NCI-H1105 (cell line): ENCODE measurements at places on chromosomes 13 and 19.

GRCh38 chr19:17183858-17184321 is 31.3 kb upstream of the USE1 start:
- DNase-seq = no peak

GRCh38 chr19:18675779-18676178 is 7.7 kb upstream of the CRTC1 start:
- no peak for DNase-seq

GRCh38 chr19:53596056-53596455 is 35.7 kb upstream of the DPRX start:
- no peak for DNase-seq

DNA sequence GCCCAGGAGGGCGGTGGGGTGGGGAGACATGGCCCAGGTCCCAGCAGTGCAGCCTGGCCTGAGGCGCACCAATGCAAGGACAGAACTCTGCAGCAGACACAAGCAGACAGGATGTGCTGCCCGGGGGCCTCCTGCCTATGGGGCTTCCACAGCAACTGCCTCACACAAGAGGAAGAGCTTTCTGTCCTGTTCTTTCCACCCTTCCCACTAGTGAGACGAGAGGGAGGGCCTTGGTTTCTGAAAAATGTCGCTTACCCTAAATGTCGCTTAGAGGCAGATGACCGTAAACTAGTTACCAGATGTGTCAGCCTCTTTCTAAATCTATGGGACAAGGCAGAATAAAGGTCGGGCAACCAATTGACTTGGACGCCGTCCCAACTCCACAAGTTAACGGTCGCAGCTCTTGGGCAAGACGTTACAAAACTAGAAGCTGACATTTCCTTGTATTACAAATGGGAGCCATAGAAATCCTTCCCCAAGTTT is at the start of gene LAIR1:
Gene LAIR1 (minus strand): TSS at position 157 of the 483 bp plus-strand sequence. CDS start 127 bp downstream, at position 30.
- no peak for DNase-seq

GRCh38 chr13:114000151-114001040 is 26.5 kb upstream of the C13orf46 start:
- DNase-seq = no peak

- DNase-seq = peak; percentile 77
These were observed at the start of gene ZNF606 for GRCh38 chr19:58002384-58003173. Gene ZNF606 (minus strand): TSS chr19:58002820. CDS start chr19:58001319, 1,501 bp downstream.

DNA sequence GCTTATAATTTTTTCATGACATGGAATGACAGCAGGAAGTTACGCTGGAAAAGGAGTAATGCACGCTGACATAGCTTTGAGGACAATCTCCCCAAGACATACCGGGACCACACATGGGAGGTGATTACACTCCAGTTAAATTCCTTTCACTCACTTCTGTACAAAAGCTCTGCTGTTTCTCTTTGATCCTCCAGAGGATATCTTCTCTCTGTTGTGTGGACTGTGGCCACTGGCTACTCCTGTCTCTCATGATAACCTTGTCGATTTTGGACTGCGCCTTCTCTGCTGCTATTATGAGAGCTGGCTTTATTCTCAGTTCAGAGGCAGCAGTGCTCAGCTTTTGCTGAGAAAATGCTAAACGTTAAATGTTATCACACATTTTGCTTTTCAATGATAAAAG is 464.6 kb downstream of the FGF9 start:
- DNase-seq = no peak

- no peak for DNase-seq
These were observed 4.6 kb downstream of the CADM4 start for GRCh38 chr19:43634872-43635560.

DNA sequence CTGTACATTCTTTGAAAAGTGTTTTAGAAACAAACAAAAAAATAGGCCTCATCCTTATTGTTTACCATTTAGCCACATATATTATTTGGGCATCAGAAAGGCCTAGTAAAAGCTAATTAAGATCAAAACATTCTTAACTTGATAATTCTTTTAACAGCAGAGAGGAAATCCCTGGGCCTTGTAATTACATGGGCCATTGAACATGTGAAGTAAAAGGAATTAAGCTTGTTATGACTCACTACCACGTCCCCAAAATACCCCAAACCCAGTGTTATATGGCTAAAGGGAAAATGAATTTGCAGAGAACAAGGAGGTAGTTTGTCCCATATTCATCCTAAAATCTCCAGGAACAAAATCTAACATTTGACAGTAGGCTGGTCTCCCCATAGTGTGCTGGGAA is 439.8 kb downstream of the ITGBL1 start:
- DNase-seq = no peak
